ENCODE measurements at places on chromosomes 7 and 10. TPM values are rescaled to one million over a fixed set of nuclear protein-coding genes. Genes with fewer than 3 reads are reported as not detected.

GRCh38 chr7:138882249-138882648 lies 84.3 kb upstream of the ATP6V0A4 start:
- no peak for DNase-seq

Gene BLVRA
- total RNA-seq: 21.7 TPM

DNA sequence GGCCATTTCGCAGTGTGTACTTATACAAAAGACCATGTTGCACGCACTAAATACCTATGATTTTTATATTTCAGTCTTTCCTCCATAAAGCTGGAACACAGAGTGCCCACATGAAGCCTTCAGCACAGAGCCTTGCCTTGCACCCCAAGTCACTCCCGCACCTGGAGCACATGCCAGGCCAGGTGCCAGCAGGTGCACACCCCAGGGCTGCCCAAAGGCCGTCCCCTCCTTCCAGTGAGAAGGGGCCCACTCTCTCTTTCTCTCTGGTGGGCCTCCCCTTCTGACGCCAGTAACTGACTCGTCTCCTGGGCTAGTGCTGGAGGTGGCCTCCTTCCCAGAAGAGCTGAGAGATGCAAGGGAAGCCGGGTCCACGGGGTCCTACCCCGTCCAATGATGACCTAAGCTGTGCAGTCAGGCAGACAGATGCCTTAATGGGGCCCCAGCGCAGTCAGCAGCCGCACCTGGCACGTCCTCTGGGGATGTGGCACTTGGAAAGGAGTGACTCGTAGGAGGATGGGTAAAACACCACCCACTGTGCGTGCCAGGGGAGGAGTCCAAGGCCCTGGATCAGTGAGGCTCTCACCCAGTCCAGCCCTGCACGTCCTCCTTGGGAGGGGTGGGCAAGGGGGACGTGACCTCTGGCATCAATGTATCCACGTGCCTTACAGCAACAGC lies 17.7 kb upstream of the SHH start:
- no peak for DNase-seq

GRCh38 chr10:90644165-90644564 lies 213.7 kb downstream of the HTR7 start:
- DNase-seq: no peak

GRCh38 chr10:86225103-86225782 lies 141.4 kb downstream of the GRID1 start:
- no peak for DNase-seq

Data from occipital lobe (tissue), 3 donors.